Right atrium auricular region (tissue), 2 donors: ENCODE measurements at places on chromosomes 13 and 19. TPM values are rescaled to one million over a fixed set of nuclear protein-coding genes. Genes with fewer than 3 reads are reported as not detected.

MVB12A gene
- total RNA-seq = 24.8 TPM

DNA sequence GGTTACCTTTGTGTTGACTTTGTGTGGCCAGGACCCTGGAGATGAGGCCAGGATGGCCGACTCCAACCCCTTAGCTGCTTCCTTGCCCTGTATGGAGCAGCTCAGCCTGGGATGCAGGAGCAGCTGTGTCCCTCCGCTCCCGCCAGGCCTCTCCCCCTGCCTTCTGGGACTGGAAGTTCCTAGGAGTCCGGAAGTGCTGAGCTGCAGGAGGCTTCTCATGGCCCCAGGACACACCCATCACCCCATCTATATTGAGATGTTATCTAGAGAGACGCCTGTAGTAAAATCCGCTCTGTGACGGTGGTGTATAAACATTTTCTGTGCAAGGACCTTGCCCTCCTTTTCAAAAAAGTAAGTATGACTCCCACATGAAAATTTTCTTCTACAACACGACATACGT is 27.0 kb downstream of the WTIP start:
- DNase-seq = no peak

NCR1 gene
- total RNA-seq = not detected

DNA sequence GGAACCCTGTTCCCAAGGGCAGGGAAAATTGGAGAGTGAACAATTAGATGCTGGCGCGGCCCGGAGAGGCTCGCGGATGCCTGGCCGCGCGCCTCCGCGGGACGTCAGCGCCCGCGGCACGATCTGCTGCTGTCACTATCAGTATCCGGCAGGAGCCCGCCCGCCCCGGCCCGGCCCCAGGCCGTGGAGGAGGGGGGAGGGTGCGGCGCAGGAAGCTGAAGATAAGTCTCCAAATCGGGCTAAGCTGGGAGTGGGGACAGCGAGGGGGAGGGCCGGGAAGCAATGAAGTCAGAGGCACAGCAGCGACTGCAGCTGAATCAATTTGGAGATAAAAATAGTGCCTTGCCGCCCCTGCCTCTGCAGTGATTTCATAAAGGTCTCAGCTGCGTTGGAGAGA is 441.5 kb upstream of the KLF12 start:
- peak; percentile 88 for DNase-seq

- DNase-seq = no peak
Observed at GRCh38 chr13:104975272-104975671, 1560.2 kb downstream of the EFNB2 start.
